ENCODE measurements at places on chromosomes 7 and 10.

DNA sequence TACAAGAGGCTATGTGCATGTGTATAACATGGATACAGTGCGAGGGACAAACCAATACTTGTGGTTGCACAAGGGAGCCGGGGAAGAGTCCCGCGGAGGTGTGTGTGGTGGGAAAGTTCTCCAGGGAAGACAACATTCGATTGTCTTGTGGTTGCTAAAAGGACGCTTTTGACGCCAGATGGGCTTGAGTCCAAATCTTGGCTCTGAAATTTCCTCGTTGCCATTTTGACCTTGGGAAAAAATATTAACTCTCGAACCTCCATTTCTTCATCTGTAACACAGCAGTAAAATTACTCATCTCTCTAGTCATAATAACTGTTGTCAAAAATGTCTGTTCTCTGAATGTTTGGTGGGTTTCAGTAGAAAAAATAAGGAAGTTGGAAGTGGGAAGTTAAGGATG is 16.5 kb downstream of the PLXDC2 start:
- DNase-seq: no peak

GRCh38 chr10:133247681-133248333 is 10.2 kb downstream of the VENTX start:
- DNase-seq: no peak

DNA sequence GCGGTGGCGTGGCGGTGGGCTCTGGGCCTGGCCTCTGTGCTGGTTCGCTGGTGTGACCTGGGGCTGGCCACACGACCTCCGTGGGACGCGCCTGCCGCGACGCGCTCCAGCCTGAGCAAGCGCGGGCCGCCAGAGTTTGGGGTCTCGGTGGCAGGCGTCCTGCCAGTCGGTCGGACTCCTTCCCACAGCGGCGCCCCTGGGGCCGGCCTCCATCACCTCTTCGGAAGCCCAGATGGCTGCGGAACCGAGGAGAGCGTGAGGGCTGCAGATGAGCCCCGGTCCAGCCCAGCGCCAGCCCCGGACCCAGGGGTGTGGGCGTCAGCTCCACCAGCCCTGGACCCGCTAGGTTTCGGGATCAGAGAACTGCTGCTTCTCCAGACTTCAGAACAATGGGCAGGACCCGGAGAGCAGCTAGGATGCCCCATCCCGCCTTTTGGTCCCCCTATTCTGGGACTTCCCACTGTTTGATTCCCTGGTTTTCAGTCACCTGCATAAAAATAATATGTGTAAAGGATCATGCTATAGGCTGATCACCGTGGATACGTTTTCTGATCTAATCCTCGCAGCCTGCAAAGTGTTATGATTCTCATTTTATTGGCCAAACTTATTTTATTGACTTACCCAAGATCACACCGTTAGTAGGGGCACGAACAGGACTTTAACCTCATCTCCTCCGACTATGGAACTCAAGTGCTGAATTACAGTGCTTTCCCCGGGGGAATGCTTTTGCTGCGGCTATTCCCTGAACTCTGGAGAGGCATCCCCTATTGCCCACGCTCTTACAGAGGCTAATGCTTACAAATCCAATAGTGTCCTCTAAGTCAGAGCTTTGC is 2.8 kb downstream of the CYP26C1 start:
- DNase-seq: no peak

GRCh38 chr7:15855525-15856109 is 169.1 kb upstream of the MEOX2 start:
- DNase-seq: no peak

DNA sequence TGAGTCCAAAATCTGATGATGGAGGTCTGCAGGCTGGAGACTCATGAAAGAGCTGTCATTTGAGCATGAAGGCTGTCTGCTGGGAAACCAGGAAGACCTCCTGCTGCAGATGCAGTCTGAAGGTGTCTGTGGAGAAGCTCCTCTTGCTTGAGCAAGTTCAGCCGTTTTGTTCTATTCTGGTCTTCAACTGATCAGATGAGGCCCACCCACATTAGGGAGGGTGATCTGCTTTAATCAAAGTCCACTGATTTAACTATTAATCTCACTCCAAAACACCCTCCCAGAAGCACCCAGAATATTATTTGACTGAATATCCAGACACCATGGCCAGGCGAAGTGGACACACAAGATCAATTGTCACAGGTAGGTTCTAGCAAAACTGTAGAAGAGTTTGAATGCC is 116.5 kb downstream of the GATA3 start:
- DNase-seq: no peak

- no peak for DNase-seq
Observed at GRCh38 chr7:30502470-30503251, 2.0 kb downstream of the GGCT start.

DNA sequence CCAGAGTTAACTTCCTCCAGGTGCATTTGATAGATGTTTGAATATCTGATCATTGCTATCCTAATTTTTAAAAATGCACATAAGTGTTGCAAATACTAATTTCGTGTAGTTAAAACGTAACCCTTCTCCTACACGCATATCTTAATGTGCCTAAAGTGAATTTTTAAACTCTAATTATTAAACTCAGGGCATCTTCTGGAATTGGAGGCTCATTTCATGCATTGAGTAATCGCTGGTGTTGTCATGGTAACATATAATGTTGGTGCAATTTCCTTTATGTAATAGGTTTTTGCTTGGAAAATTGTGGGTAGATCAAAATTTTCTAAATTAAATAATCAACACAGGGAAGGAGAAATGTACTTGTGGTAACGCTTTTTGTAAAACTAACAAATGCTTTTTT is 56.2 kb downstream of the ARMC3 start:
- DNase-seq: no peak

- no peak for DNase-seq
Observed at GRCh38 chr10:127899766-127900387, 7.0 kb upstream of the PTPRE start.

GRCh38 chr10:124625831-124626238 is 118.3 kb downstream of the FAM53B start:
- no peak for DNase-seq

DNA sequence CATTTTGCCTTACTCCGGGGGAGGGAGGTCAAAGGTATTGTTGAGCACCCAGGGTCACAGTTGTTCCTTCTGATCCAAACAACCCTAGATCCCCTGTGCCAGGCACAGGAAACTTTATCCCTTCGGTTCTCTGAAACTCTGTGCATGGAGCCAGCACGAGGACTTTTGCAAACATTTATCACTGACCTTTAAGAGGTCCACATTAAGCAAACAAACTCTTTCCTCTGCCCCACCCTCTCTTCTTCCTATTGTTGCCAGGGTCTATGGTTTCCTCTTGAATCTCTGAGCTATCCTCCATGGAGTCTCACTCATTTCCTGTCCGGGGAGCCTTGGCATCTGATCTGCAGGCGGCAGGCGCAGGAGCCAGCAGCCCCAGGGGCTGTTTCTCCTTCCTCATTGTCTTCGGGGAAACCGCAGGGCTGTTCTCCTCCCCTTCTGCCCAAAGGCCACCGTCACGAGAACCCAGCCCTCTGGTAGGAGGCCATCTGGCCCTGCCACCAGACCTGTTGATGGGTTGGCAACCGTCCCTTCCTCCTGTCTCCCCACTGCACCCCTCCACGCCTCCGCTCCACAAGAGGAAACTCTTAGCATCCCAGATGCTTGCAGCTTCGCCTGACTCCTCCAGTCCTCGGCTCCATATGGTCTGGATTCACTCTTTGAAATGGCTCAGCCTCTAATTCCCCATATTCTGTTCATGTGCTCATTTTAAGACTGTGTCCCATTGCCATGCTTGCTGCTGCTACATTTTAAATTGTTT is 327.3 kb upstream of the NRP1 start:
- DNase-seq: no peak

GRCh38 chr7:141986923-141987322 is 8.8 kb upstream of the MGAM start:
- DNase-seq: no peak

DNA sequence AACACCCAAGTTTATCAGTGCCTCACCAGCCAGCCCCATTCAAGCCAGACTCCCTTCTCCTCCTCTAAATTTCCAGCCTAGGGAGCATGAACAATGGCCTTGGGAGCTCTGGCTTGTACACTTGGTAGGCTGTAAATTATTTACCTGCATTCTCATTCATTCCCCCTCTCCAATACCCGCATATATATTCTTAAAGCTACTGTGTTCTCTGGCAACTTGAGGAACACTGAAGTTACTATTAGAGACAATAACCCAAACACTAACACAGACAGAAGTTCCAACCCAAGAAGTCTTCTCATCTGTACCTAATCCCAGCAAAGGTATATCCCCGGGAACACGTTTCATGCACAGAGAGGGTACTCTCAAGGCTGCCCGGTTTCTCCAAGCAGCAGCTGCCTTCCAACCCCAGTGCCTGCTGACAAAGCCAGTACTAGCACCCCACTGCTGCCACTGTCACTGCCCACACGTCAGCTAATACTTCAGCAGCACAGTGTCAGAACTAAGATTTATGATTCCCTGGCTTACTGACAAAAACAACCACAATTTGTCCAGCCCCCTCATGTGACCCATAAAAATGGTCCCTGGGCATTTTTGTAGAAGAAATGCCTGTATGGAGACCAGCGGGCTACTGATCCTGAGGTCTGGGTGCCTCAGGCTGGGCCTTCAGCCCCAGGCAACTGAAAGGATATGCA is 3.1 kb downstream of the WDR91 start:
- DNase-seq: no peak
